ENCODE measurements at places on chromosomes 1 and 21.

- DNase-seq: no peak
Measured at GRCh38 chr1:118100686-118101514, 84.1 kb downstream of the SPAG17 start.

- DNase-seq: no peak
Measured at GRCh38 chr1:2300851-2301606, 72.9 kb downstream of the SKI start.

GRCh38 chr1:206010060-206010459 lies 6.9 kb upstream of the RAB7B start:
- no peak for DNase-seq

GRCh38 chr1:2894381-2895041 lies 93.0 kb upstream of the TTC34 start:
- DNase-seq: no peak

GRCh38 chr1:226309398-226310244 lies 657 bp upstream of the LIN9 start:
- DNase-seq: no peak

DNA sequence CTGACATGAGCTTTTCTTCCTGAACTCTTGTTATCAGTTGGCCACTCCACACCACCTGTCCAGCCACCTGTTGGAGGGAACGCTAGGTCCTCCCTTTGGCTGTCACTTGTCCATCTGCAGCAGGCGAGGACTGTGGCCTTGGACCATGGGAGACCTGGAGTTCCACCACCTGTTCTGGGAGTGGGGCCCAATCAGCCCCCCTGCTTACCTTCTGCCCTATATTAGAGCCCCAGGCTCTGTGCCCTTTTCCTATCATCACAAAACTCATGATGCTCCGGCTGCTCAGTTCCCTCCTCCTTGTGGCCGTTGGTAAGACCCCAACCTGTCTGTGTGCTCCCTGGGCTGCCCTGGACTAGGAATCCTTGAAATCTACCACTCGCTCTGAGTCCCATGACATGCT lies at the start of gene CELA3A:
Gene CELA3A, plus strand, starts transcription at position 249 of the 400 bp plus-strand sequence. Its CDS starts 18 bp downstream, at position 267.
- DNase-seq: no peak

DNA sequence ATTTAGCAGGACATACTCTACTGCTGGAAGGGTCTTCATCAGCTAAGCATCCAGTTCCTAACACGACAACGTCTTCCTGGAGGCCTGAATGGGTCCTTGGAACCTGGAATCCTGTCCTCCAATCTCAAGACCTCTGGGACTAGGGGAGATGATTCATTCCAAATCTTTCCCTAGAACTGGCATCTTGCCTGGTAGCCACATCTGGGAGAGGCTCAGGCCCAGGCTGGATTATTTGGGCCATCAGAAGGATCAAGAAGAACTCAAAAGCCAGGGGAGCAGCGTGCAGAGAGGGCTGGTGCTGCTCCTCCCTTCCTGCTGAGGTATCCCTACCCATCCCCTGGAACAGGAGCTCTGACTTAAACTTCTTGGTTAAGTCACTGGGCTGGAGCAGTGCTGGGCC lies 2.8 kb upstream of the PHLDA3 start:
- peak; percentile 57 for DNase-seq
